ENCODE measurements at places on chromosomes 2 and 18.

- no peak for DNase-seq
Measured at GRCh38 chr18:73318739-73319479, 451.1 kb upstream of the NETO1 start.

DNA sequence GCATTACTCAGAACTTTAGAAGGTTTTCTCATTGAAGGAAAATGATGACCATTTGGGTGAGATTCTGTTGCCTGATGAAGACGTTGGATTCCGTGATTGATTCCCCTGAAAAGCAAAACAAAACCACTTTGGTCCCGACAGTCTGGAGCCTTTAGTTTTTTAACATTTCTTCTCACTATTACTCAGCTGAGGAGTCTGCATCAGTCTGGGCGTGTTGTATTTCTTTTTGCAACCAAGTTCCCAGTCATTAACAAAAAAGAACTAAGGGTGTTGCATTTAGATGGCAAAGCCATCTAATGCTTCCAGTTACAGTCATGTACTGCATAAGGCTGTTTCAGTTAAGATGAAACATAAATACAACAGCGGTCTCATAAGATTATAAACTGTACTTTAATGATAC is 343.1 kb upstream of the CDH2 start:
- no peak for DNase-seq

GRCh38 chr2:100853909-100854810 is 34.2 kb downstream of the NPAS2 start:
- no peak for DNase-seq

- no peak for DNase-seq
Measured at GRCh38 chr2:64516651-64517510, 7.2 kb upstream of the AFTPH start.

- no peak for DNase-seq
Measured at GRCh38 chr2:100869120-100869519, 49.2 kb downstream of the NPAS2 start.

DNA sequence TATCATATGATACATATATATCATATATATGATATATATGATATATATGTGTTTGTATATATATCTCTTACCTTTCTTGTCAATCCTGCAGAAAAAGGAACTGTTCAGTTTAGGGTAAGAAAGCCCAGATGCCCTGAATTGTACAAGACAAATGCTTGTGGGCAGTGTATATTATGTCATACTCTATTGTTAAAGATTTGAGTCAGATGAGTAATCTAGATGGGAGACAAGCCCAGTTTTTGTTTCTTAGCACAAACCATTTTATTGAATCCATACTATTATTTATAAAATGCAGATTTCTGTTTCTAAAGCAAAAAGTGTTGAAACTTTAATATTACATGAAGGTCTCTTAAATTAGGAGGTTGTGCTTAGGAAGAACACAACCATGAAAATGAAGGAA is 90.6 kb downstream of the VRK2 start:
- no peak for DNase-seq

DNA sequence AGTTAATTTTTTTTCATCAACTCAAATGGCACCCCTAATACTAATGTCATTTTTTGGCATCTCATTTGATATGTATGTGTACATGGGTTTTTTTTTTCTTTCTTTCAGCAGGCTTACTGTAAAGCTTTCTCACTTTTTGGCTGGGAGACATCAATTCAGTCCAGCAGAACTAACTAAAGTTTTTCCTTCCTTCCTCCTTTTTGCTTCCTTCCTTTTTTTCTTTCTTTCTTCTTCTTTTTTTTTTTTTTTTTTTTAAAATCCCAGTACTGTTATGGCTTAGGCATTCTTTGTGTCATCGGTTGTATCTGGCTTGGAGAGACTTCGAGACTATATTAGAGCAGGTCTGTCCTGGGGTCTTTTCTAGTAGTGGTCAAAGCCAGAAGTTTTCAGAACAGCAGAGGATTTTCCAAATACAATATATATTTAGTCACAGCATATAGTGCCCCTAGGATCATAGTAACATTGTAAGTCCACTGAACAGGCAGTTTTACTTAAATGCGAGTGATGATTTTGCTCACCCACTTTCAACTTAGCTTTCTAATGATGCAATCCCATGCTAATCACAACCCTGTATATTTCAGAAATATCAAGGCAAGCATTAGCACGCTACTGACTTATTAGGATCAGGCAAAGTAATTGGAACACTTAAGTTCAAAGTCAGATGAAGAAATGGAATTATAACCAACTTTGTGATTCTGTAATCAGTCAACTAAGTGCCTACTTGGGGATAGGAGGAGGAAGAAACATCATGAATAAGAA is 4.0 kb downstream of the KLHL29 start:
- DNase-seq, result no peak

Measured in cerebellar cortex (tissue), 1 donor.